Neural progenitor cell (in vitro differentiated cells): ENCODE measurements at places on chromosomes 13 and 19. TPM values are rescaled to one million over a fixed set of nuclear protein-coding genes. Genes with fewer than 3 reads are reported as not detected.
A peak's percentile ranks its signal among the peaks of the same experiment; 100 is the strongest.

DNA sequence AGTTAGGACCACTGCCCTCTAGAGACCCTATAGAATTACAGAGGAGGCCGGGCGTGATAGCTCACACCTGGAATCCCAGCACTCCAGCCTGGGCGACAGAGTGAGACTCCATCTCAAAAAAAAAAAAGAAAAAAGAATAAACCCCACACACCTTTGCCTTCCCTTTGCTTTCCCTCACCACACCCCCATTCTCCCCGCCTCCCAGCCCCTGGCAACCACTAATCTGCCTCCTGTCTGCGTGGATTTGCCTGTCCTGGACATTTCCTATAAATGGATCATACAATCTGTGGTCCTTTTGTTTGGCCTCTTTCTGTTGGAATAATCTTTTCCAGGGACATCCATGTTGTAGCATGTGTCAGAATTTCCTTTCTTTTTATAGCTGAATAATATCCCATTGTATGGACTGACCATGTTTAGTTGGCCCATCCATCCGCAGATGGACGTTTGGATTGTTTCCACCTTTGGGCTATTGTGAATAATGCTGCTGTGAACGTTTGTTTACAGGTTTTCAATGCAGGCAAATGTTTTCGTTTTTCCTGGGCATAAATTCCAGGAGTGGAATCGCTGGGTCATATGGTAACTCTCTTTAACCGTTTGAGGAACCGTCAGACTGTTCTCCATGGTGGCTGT, 15.3 kb downstream of the NACC1 start:
- no peaks in the 10 kb centered on the region for H3K27me3 ChIP-seq
- DNase-seq, result no peak
- no peaks in the 10 kb centered on the region for H3K36me3 ChIP-seq
- H3K27ac ChIP-seq, result no peak overlapping the region
- H3K4me1 ChIP-seq, result no peaks in the 10 kb centered on the region

- no peak for DNase-seq
- H3K27ac ChIP-seq, result no peak overlapping the region
- H3K36me3 ChIP-seq, result no peaks in the 10 kb centered on the region
- no peak overlapping the region for H3K4me3 ChIP-seq
These were observed 128.5 kb downstream of the GPC6 start for GRCh38 chr13:93355094-93355493.

DNA sequence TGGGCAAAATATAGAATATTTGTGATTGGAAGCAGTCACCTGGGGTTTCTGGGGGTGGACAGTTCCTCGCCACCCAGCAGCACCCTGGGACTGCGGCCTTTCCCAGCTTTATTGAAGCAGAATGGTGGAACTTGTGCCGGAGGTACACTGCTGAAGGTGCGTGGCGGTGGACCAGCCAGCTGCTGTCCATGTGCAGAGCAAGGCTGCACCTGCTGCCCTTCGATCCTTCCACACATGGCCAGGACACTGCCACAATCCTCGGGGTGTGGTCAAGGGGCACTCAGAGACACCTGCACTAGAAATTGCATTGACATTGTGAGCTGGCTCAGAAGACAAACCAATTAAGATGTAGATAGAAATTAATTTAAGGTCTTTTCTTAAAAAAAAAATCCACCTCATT, 11.4 kb upstream of the GPI start:
- H3K27ac ChIP-seq, result no peak overlapping the region
- H3K27me3 ChIP-seq, result no peaks in the 10 kb centered on the region
- no peak overlapping the region for H3K4me3 ChIP-seq
- H3K36me3 ChIP-seq, result no peaks in the 10 kb centered on the region
- DNase-seq, result no peak

DNA sequence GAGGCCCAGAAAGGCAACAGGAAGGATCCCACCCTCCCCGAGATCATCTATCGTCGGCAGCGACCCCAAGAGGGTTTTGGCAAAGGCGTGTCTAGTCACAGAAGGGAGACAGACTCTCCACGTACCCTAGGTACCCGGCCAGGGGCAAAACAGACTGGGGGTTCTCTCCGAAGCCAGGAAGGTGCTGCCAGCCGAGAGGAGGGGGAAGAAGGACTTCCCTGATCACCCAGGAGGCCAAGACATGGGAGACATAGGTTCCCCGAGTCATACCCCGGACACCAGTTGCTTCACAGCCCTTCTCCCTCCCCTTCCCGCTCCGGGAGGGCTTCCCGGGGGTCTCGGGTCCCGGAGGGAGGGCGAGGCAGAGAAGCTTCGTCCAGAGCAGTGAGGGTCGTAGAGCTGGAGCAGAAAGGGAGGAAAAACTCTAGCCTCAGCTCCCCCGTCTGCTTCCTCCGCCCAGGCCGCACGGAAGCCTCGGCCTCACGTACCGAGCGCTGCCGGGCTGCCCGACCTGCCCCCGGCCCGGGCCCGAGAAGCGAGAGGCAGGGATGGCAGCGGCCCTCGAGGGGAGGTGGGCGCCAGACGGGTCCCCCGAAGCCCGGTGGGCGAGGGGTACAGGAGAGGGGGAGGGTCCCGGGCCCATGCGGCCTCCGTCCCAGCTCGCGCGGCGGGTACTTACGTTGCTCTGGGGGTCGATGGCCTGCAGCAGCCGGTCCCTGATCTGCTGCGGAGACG, 644 bp downstream of the MED26 start:
- H3K4me1 ChIP-seq, result peaks cover 11% of the 10 kb centered on the region
- no peaks in the 10 kb centered on the region for H3K27me3 ChIP-seq
- no peaks in the 10 kb centered on the region for H3K36me3 ChIP-seq
- DNase-seq, result peak; percentile 52
- H3K27ac ChIP-seq, result no peak overlapping the region
- peak overlapping the region; percentile 80 for H3K4me3 ChIP-seq

DNA sequence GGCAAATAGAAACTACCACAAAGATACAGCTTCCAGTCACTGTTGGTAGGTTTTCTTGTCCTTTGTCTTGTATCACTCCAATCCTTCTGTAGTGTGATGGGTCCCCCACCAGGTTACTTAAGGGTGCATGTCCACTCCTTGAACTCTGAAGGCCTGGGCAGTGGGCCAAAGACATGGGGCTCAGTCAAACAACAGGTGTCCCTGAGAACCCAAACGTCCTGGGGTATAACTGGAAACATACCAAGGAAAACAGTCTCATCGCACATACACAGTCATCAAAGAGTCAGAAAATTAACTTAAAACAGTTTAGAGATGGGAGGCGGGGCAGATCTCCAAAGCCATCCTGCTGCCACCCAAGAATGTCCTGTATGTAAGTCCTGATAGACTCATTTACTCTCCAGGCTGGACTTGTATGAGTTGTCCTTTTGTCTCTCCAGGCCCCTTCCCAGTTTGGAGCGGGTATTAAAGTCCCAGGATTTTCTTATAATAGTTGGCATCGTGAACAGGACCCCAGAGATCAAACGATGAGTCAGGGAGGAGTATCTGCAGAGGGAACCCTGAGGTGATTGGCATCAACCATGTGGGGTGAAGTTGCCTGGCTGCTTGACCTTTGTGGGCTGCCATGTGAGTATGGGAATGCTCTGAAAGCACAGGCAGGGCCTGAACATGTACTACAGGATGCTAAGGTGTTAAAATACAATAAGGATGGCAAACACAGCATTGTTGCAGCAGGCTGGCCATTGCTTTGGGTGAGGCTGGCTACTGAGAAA, 613.2 kb upstream of the KLF12 start:
- no peak for DNase-seq
- H3K27ac ChIP-seq, result no peak overlapping the region
- H3K36me3 ChIP-seq, result no peaks in the 10 kb centered on the region
- H3K4me3 ChIP-seq, result no peak overlapping the region
- H3K4me1 ChIP-seq, result no peaks in the 10 kb centered on the region

GRCh38 chr13:112132142-112132541, 65.2 kb downstream of the SOX1 start:
- H3K36me3 ChIP-seq, result no peaks in the 10 kb centered on the region
- no peaks in the 10 kb centered on the region for H3K27me3 ChIP-seq
- H3K27ac ChIP-seq, result no peak overlapping the region
- no peak for DNase-seq
- no peak overlapping the region for H3K4me3 ChIP-seq

DNA sequence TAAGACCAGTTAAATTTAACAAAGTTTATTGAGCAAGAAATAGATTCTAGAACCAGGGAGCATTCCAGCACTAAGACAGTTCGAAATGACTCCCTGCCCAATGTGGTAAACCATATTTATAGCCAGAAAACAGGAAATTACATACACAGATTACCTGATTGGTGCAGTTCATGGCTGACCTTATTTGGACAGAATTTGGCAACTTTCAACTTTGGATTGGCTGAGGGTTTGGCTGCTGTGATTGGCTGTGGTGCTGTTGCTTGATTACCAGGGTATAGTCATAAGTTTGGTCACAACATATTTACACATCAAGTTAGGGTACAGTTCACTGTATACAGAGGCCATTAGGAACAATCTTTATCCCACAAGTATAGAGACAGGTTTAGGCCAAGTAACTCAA, 984.8 kb upstream of the MIR17HG start:
- H3K27me3 ChIP-seq, result no peaks in the 10 kb centered on the region
- no peaks in the 10 kb centered on the region for H3K36me3 ChIP-seq
- no peak for DNase-seq
- H3K4me1 ChIP-seq, result no peaks in the 10 kb centered on the region

DNA sequence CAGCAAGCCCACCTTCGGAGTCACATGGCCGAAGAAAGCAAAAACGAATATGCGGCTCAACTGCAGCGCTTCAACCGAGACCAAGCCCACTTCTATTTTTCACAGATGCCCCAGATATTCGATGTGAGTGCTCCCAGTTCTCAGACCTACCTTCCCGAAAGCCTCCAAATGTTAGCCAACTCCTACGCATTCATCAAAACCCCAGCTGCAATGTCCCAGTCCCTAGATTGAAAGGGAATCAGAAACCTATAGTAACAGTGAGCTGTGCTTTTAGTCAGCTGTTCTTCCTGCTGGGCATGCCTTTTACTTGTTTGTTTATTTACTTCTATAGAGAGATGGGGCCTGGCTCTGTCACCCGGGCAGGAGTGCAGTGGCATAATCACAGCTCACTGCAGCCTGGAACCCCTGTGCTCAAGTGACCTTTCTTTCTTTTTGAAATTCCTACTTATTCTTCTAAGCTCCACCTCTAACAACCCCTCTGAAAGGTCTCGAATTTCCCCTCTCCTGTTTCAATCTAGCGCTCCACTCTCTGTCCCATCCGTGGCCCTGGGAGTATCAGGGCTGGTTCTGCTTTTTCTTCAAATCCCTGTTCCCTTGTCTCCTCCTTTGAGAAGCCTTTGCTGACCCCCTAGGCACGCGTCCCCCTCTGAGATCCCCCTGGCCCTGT, 4.4 kb downstream of the TRIP10 start:
- H3K36me3 ChIP-seq, result peaks cover 3% of the 10 kb centered on the region
- peak overlapping the region; percentile 27 for H3K4me3 ChIP-seq
- H3K27me3 ChIP-seq, result no peaks in the 10 kb centered on the region
- H3K27ac ChIP-seq, result peak overlapping the region; percentile 92
- peaks cover 43% of the 10 kb centered on the region for H3K4me1 ChIP-seq

DNA sequence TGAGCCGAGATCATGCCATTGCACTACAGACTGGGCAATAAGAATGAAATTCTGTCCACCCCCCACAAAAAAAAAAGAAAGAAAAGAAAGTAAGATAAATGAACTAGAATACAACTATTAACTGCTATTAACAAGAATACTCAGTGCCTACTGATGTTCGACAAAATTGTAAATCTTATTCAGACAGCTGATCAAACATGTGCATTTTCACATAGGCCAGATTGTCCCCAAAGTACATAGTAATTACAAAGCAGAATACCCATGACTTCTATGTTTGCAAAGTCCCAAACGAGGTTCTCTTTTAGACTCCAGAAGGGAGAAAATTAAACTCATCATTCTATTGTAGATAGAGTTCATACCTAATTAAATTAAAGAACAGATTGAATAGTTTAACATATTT, 113.4 kb downstream of the UFM1 start:
- no peaks in the 10 kb centered on the region for H3K4me1 ChIP-seq
- H3K27me3 ChIP-seq, result no peaks in the 10 kb centered on the region
- H3K36me3 ChIP-seq, result no peaks in the 10 kb centered on the region
- DNase-seq, result no peak
- no peak overlapping the region for H3K27ac ChIP-seq

The YJEFN3 gene
- 2.6 and 5.1 TPM in 2 replicates for total RNA-seq

The GPC6 gene
- total RNA-seq, result 34.7 and 42.9 TPM in 2 replicates

The NLRP12 gene
- 0.19 TPM in 1 of 2 replicates, not detected in the other for total RNA-seq

The RAX2 gene
- not detected in 2 replicates for total RNA-seq

The PRR19 gene
- 1.0 TPM in 2 replicates for total RNA-seq

The FGF22 gene
- 0.37 TPM in 1 of 2 replicates, not detected in the other for total RNA-seq
